ENCODE measurements at places on chromosomes 1 and 21.

- no peak for DNase-seq
Observed at GRCh38 chr1:53766831-53767405, 28.0 kb upstream of the GLIS1 start.

DNA sequence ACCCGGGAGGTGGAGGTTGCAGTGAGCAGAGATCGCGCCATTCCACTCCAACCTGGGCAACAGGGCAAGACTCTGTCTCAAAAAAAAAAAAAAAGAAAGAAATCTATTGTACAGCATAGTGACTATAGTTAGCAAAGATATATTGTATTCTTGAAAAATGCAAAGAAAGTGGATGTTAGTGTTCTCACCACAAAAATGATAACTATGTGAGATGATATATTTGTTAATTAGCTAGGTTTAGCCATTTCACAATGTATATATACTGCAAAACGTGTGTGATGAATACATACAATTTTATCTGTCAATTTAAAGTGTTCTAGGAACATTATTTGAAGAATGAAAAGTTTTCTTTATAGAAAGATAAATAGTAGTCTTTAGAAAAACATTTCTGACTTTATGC, 179.9 kb downstream of the AK5 start:
- DNase-seq, result no peak

DNA sequence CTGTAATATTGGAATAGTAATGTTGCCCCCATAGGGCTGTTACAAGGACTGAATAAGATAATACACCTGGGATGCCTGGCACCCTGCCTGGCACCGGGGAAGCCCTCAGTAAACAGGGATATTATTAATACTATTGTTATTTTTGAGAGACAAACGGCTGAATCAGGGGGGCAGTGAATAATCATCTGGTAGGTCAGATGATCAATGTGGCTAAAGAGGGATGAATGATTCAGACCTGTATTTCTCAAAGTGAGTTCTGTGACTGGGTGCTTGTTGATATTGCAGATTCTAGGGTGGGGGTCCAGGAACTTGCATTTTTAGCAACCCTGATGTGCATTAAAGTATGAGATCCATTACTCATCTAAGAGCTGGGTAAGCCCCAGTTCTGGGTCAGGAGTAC, 46.2 kb upstream of the BCL10 start:
- no peak for DNase-seq

DNA sequence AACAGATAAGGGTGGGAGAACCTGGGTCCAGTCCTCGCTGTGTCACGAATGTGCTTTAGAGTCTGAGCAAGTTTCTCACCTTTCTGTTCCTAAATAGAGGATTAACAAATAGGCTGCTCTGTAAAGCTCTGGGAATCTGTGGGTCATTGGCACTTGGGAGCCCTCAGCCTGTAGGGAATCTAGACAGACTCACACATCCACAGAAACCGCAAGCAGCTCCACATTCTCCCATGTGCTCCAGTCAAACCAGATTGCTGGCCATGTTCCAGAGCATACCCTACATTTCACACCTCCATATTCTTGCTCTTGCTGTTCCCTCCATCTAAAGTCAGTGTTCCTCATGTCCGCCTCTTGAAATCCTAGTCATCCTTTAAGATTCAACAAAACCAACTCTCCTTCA, 7.8 kb upstream of the AHCYL1 start:
- DNase-seq, result no peak

DNA sequence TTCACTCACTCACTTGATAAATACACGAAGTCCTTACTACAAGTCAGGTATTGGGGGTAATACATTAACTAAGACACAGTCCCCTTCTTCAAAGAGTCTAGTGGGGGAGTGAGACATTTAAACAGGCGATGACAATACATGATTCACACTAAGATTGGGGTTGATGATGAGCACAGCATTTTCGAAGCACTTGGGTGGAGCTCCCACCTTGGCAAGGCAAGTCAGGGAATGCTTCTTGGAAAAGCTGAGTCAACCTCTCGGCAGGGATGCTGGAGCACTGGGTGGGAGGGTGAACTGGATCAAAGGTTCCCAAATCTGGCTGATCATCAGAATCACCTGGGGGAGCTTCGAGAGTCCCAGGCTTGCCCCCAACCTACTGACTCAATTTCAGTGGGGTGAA, 57.9 kb upstream of the ENAH start:
- no peak for DNase-seq

- DNase-seq, result no peak
Observed at GRCh38 chr1:92695104-92695503, 89.8 kb downstream of the EVI5 start.

DNA sequence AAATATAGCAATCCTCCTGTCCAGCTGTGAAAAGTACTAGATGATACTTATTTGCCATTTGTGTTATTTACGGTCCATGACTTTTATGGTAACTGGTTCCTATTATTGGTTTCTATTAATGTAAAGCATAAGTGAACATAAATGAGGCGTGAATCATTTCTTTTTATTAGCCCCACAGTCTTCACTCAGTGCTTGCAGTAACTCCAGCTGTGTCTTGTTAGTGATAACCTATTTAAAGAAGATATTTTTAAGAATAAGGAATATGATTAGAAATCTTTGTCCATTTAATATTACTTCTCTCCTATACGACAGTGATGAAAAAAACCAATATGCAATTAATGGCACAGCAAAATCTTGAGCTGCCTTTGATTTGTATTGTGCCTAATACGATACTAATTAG, 149.9 kb downstream of the SPATA17 start:
- DNase-seq, result no peak

GRCh38 chr1:43980255-43981134, 1.5 kb downstream of the B4GALT2 start:
- no peak for DNase-seq

DNA sequence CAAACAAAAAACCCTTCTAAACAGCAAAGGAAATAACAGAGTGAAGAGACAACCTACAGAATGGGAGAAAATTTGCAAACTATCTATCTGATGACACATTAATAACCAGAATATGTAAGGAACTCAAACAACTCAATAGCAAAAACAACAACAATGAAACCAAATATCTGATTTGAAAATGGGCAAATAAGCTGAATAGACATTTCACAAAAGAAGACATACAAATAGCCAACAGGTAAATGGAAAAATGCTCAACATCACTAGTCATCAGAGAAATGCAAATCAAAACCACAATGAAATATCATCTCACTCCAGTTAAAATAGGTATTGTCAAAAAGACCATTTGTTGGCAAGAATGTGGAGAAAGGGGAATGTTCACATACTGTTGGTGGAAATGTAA, 57.6 kb upstream of the RC3H1 start:
- no peak for DNase-seq

GRCh38 chr21:14858311-14858710, 206.5 kb downstream of the NRIP1 start:
- DNase-seq, result no peak

DNA sequence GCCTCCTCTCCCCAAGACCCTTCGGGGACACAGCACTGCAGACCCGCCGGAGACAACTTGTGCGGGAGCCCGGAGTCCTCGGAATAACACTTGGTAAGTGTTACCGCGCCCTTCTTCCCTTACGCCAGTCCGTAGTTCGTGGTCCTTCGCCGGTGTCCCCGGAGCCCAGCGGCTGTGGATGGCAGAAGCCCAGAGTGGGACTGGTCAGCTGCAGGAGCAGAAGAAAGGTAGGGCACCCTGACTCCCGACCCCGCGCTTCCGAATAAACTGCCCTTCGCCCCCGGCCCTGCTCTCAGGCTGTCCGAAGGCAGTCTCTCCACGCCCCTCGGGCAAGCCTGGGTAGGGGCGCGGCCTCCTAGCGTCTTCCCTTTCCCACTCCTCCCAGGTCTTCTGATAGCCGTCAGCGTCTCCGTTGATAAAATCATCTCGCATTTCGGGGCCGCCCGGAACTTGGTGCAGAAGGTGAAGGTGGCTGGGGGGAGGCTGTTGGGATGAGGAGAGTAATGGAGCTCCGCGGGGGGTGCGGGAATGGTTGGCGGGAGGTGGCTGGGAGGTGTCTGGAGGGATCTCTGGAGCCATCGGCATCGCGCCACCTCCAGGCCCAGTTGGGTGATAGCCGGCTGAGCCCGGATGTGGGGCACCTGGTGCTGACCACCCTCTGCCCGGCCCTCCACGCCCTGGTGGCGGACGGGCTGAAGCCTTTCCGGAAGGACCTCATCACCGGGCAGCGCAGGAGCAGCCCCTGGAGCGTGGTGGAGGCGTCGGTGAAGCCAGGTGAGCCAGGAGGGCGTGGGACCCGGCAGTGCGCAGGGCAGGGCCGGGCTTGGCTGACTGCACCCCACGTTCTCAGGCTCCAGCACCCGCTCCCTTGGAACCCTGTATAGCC, 4.3 kb downstream of the RUSC1 start:
- no peak for DNase-seq

- DNase-seq, result no peak
Observed at GRCh38 chr1:214445831-214446614, 105.4 kb downstream of the PTPN14 start.

DNA sequence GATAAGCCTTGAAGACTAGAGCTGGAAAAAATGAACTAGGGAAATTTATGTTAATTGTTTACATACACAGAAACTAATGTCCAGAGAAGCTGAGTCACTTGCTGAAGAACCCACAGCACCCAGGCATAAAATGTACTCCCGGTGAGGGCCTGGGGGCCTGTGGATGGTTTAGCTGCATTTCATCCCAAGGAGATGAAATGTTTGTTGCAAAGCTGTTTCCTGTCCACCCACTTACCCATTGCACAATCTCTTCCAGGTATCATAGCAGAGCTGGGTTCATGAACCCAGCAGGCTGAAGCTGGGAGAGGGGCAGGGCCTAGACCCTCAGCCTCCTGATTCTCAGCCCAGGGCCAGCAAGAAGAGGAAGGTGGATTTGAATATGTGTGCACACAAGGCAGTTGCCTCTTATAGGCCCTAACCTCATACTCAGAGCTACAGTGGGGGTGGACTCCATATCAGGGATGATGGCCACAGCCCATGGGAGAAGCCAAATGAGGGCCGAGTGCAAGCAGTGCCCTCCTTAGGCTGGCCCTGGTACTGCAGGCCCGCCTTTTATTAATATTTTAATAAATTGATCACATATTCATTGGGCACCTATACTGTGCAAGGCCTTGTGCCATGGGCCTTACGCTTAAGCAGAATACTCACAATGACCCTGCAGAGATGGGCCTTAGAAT, 110.8 kb downstream of the LACTBL1 start:
- DNase-seq, result no peak

All from amygdala (tissue), 56 donors.